Stimulated activated CD4-positive, alpha-beta T cell treated with anti-CD3 and anti-CD28 coated beads, Interleukin-15, amount 100 ng/mL, for 1 hour (primary cell): ENCODE measurements at places on chromosomes 3 and 15.

DNA sequence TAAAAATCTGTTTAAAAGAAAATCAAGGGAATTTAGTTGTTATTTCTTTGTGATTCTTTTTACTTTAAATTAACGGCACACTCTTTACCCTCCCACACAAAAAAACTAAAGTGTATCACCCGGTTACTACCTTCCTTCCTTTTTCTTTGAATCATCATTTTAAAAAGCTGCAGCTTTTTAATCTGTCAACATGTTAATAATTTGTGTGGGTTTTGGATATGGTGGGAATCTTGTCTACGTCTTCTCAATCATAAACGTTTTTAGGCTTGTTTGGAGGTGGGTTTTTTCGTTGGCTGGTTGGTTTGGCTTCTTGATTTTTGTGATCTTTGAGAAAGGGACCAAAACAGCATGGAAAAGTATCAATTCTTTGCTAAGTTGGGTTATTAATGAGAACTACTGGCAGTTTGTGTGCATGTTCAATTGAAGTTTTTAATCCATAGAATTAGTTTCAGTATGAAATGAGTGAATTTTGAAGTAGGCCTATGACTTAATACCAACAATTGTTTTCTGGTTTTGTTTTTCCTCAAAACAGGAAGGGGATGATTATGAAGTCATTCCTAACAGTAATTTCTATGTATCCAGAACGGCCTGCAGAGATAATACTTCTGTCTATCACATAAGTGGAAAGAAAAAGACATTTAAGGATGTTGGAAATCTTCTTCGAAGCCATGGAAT lies 4.5 kb downstream of the SMC4 start:
- DNase-seq = no peak

- DNase-seq = no peak
These were observed 94.1 kb upstream of the CHL1 start for GRCh38 chr3:102484-102883.

DNA sequence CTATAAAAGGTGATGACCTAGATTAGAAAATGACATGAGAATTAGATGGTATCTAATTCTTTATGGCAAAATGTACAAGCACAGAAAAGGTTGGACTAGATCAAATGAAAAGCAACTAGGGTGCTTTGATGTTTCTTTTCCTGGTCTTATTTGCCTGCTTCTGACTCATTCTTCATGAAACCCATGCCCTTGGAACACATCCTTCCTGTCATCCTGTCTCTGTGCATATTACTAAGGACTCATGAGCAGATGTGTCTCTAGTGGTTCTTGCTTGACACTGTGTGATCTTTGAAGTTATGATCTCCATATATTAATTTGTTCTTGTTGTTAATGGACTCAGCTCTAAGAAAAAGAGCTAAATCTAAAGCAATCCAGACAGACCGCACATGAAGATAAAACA lies 314.0 kb downstream of the ERC2 start:
- DNase-seq = no peak

DNA sequence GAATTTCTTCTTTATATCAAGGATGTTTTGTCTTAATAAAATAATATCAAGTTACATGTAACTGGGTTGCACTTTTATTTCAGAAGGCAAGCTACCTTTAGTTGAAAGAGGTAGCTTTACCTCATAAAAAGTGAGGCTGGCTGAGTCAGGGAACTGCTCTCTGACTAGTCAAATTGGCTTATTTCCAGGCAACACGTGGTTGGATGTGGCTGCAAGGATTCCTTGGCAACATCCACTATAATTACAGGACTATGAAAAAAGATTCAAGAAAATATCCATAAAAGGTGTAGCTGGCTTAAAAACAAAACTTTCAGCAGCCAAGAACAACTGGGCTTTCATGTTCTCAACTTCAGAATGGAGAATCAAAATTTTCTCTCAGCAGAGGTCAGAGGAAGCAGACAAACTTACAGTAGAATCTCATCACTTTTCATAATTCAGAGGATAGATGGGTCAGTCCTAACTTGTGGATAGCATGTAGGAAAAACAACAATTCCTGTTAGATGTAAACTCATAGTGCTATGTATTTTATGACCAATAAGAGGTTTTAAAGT lies 779.1 kb downstream of the MECOM start:
- no peak for DNase-seq

- no peak for DNase-seq
These were observed 908 bp upstream of the RARB start for GRCh38 chr3:25427155-25427554.
